Stimulated activated CD8-positive, alpha-beta memory T cell treated with anti-CD3 and anti-CD28 coated beads, Interleukin-7, amount 100 ng/mL, for 48 hours (primary cell): ENCODE measurements at places on chromosomes 7 and 10.

DNA sequence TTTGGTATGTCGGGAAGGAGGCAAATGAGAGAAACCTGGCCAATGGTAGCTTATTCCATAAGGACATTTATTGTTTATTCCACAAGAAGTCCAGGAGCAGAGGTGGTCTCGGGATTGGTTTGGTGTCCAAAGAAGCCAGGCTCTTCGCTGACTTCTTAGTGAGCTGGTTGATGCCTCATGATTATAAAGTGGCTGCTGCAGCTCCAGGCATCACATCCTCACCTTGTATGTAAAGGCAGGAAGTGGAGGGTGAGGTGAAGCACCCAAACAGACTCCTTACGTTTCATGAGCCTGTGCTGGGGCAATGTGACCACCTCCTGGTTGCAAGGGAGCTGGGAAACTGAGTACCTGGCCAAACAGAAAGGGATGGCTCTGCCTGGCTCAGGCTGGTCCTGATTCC, 92.4 kb downstream of the MYL10 start:
- no peak for DNase-seq

GRCh38 chr7:155589001-155589980, 42.9 kb upstream of the CNPY1 start:
- no peak for DNase-seq

DNA sequence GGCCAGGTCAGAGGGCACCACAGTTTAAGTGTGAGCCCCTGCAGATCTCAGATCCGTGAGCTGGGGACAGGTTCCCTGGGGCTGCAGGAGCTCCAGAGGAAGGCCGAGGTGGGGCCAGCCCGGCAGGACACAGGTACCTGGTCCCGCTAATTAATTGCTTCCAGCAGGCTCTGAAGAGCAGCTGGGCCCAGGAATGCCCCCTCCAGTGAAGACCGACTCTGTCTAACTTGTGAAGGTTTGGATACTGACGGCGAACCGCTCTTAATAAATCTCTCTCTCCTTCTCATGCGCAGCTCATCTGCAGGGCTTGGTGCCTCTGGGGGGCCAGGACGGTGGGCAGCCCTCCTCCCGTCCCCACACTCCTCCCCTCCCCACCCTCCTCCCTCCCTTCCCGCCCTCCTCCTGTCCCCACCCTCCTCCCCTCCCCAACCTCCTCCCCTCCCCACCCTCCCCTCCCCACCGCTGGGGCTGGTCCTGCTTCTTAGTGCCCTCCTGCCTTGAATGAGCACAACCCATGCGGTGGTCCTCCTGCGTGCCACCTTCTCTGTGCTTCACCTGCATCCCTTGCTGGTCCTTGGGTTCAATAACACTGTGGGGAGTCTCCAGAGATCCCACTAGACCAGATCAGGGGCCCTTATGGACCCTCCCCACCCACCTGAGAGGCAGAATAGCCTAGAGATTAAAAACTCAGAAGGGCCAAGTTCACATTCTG, 38.3 kb downstream of the PDGFA start:
- DNase-seq: no peak

DNA sequence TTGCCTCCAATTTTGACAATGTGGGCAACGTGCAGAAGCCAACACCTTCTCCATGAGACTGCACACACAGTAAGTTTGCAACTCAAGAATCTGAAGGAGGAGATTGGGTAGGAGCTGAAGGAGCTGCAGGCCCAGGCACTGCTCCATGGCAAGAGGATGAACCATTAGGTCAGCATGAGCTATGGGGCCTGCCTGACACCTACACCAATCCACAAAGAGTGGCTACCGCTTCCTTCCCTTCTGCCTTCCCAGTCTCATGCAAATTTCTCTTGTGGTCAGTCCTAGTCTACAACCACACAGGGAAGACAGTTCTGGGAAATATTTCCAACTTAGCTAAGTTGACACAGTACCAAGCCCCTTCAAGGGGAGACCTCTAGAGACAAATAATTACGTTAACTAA, 142.0 kb upstream of the ADO start:
- DNase-seq: no peak

DNA sequence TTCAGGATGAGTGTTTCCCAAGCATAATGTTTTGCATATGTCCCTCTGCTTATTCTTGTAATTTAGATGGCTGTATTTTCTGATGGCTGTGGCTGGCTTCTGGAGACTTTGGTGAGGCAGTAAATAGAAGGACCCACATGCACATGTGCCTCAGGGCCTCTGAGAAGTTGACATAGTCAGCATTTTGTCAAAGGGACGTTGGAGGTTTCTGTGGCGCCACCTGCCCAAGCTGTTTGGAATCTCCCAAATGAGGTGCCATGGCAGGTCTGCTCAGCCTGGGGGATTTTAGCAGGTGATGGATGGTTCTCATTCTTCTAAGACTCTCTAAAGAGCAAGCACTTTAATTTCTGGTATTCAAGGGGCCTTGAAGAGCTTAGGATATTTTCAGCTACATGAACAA, 29.8 kb downstream of the C10orf120 start:
- no peak for DNase-seq

GRCh38 chr7:22782616-22783232, 39.9 kb downstream of the TOMM7 start:
- DNase-seq: peak; percentile 55
